ENCODE measurements at places on chromosomes 11 and 22.

- no peak for DNase-seq
Measured at GRCh38 chr22:29855611-29856181, 17.6 kb upstream of the ASCC2 start.

DNA sequence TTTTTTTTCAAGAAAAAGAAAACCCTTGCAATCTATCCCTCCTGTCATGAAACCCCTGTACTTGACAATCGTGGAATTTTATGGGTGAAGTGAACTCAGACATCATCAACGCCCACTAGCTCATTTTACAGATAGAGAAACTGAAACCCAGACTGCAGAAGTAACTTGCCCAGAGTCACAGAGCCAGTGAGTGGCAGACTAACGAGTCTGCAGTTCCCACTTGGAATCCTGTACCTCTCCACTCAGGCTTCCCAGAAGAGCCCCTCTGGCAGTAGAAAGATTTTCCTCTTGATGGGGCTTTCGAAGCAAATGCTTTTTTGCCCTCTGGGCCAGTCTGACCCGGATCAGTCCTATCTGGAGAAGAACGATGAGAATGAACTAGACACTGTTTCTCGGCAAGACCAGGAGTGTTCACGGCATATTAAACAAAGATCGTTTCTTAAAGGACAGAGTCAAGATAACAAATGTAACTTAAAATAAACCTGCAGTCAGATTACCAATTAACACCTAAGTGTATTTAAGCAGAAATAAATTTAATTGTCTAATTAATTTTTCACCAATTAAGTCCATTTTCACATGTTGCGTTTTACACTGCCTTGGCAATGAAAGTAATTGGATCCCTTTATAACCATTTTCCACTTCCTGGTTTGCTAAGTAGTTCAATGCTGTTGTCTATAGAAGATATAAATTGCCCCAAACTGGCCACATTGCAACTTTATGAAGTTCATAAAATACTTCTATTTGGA is 61.3 kb upstream of the CREB3L1 start:
- DNase-seq: no peak

DNA sequence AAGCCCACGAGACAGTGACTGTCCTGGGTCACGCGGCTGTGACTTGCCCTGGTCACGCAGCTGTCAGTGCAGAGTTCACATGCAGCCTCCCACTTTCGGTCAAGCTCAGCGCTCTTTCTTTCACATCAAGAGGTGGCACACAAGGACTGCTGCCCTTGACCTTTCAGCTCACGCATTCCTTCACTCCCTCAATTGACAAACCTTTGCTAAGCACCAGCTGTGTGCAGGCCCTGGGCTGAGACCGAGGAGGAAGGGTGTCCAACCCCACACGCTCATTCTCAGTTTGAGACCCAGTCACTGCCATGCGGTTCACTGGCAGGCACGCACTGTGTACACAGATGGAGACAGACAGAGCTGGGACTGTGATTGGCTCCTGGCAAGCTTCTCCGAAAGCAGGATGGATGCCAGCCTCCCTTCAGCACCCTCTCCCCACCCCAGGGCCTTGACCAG is 70.3 kb downstream of the SCUBE1 start:
- DNase-seq: no peak

GRCh38 chr11:19326499-19326898 is 85.8 kb upstream of the E2F8 start:
- no peak for DNase-seq

- DNase-seq: no peak
Measured at GRCh38 chr11:3162410-3163240, 2.5 kb downstream of the OSBPL5 start.

DNA sequence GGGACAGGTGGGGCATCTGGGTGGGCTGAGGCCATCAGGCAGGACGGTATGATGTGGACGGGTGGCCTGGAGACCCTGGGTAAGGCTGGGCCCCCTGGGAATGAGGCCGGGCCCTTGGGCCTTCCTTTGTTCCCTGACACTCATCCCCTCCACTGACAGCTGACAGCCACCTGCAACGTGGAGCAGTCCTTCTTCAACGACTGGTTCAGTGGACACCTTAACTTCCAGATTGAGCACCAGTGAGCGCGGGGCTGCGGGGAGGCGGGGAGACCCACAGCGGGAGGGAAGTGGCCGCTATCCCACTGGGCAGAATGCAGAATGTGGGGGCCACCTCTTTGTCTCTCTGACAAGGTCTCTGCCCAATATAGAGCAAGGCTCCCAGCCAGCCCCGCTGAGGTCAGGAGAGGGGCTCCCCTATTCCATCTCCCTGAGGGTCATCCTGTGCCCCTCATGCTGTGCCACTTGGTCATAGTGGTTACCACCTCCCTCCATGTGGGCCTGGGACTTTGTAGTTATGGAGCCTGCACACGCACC is 27.7 kb downstream of the FADS3 start:
- no peak for DNase-seq

DNA sequence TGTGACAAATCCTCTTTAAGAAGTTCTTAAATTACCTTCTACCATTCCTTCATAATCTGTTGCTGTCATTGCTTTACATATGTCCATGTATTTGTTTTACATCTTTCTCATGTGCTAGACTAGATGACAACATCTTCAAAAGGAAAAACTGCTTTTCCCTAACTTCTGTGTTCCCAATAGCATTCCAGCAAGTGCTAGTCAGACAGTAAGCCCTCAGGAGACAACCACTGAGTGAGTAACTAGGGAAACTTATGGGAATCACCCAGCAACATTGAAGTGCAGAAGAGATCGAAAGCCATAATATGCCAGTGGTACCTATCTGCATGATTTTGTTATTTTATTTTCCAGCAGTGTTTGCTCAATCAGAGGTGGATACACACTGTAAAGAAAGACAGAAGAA is 889.7 kb upstream of the API5 start:
- DNase-seq: no peak

DNA sequence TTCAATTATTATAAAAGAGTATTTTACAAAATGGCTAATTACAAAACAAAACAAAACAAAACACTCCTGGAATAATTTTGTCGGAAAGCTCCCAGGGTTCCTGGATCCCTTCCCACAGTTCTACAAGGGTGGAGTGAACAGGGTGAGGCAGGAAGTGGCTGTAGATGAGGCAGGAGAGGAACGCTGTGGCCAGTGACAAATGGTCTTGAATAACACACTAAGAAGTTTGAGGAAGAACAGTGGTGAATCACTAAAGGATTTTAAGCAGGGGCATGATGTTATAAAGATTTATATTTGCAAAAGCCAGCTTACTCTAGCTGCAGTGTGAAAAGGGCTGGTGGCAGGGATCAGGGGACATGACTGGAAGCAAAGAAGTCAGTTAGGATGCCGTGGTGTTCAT is 33.8 kb upstream of the APOA1 start:
- DNase-seq: no peak

- no peak for DNase-seq
Measured at GRCh38 chr11:76686261-76687079, 15.9 kb upstream of the LRRC32 start.

DNA sequence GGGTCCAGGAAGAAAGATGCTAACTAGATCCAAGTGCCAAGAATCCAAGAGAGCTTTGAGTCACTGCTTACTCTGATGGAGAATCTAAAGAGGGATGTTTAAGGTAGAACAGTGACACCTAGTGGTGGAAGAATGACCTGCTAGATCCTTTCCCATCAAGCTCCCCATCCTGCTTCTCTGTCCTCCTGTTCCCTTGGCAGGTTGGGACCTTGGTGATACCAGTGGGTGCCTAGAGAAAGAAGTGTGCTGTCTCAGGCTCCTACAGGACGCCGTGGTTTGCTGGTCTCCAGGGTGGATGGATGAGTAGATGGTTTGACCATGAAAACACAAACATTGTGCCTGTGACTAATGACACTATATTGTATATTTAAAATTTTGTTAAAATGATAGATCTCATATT is 383.7 kb downstream of the TMEM135 start:
- peak; percentile 4 for DNase-seq

- DNase-seq: no peak
Measured at GRCh38 chr11:64239662-64240434, 1.0 kb upstream of the FKBP2 start.

DNA sequence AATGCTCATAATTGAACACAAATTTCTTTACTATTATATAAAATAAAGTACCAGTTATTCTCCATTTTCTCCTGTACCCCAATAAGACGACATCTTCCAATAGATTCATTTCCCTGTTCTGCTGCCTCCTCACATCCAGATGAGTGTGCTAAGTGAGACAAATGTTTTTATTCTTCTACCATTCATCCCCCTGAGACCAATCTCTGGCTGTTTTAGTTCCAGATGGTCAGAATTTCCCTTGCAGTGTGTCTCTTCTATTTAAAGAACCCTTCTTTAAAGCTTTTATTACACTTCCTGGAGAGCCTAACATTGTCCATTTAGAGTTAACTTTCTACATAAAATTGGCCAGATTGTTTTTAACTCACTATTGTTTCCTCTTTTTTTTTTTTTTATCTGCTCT is 41.2 kb upstream of the GLYATL1 start:
- no peak for DNase-seq

DNA sequence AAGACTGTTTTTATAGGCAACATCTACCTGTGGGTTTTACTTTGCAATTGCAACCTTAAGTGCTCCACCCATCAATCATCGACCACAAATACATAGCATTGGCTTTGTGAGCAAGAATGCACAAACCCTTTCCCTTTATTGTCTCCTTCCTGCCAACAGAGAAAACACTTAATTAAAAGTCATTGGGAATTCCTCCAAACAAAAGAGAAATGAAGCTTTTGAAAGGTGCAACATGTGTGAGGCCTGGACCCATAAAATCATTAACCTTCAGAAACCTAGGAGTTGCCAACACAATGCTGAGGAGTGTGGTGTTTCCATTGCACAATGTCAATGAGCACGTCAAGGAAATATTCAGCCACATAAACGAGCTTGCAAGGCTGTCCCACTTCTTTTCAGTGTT is 223.2 kb downstream of the BLID start:
- no peak for DNase-seq

DNA sequence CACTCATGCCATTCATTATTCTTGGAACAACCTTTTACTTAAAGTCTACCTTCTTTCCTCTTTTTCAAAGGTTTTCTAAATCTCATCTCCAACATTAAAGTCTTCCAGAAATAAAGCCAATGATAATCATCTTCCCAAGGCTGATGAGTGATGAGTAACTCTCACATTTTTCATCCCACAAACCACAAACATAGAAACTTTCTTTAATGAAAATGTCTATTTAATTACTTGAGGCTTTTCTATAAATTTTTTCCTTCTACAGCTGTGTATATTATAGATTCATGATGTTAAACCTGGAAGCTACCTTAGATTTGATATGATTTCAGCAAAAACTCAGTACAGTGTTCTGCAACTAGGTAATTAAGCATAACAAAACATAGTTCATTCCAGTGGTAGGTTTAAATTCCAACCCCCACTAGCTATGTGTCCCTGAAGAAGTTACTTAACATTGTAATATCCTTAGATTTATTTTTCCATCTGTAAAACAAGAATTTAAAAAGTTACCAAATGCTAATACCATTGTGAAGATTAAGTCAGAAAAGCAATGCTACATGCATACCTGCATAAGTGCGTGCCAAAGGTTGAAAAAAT is 845.4 kb downstream of the KCNA4 start:
- DNase-seq: no peak

DNA sequence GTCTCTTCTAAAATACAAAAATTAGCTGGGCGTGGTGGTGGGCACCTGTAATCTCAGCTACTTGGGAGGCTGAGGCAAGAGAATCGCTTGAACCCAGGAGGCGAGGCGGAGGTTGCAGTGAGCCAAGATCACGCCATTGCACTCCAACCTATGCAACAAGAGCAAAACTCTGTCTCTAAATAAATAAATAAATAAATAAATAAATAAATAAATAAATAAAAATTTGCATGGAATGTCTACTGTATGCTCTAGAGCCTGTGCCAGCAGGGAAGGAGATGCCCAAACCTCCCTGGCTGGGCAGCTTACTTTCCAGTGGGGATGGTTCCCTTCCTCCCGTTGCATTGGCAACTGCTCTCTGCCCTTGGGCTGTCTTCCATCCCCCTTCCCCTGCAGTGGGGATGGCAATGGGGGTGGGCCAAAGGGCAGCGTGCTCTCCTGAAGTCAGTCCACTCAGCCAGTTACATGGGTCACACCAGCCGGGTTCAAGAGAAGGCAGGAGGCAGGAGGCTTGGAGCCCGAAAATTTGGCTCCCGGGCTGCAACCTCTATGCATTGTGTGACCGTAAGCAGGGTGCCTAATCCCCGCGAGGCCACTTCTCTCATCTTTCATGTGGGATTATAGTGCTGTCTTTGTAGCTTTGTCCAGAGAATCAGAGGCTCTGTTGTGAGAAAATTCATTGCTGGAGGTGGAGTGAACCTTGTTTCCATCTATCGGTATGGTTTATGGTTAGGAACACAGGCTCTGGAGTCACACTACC is 1.4 kb upstream of the LRRC10B start:
- no peak for DNase-seq

DNA sequence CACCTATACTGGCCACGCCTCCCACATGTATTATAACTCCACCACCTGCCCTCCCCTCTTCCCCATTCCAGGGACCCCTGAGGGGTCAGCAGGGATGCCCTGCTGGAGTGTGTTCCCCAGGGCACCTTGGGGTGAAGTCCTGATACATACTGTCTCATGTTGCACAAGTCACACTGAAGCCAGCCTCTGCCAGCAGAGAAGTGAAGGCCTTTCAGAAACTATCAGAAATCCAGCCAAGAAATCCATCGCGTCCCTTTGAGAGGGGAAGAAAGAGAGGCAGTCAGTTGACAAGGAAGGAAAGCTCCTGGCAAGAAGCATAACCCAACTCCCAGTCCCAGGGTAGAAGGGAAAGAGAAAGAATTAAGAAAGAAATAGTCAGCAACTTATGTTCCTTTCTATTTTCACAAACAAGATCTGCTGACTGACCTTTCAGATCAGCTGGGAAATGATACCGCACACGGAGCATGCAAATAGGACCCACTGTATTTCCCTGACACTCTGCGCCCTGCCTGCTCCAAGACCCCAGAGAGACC is 45.2 kb downstream of the SC5D start:
- DNase-seq: no peak

DNA sequence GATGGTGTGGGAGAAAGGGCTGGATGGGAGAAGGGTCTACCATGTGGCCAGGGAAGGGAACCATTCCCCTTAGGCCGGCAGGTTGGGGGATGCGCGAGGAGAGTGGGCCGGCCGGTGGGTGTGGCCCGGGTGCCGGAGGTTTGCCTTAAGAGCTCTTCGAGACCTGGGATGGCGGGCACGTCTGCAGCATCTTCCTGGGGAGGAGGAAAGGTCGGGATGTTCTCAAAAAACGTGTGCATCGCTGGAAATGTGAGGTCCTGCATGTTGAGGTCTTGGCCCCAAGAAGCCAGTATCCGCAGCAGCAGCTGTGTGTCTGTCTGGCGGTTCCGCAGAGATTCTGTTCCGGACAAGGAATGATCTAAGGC is 1.4 kb downstream of the NAV2 start:
- DNase-seq: no peak

DNA sequence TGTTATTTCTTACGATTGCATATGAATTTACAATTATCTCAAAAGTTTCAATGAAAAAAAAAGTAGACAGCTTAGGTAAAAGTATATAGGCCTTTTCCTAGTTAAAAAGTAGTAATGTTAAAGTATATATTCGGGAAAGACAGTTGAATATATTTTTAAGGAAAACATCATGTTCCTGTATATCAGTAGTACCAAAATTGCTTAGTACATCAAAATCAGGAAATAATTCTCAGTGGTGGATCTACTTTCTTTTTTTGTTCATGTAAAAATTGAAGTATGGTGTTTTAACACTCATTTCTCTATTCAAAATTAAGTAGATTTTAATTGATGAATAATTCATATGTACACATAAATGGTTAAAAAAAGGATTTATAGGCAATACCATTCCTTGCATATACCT is 73.9 kb downstream of the USP47 start:
- no peak for DNase-seq

All from stimulated activated CD4-positive, alpha-beta T cell treated with anti-CD3 and anti-CD28 coated beads, Interleukin-4, amount 100 ng/mL, for 48 hours (primary cell).